Spinal cord (tissue), 10 donors: ENCODE measurements at places on chromosomes 4 and X. TPM values are rescaled to one million over a fixed set of nuclear protein-coding genes. Genes with fewer than 3 reads are reported as not detected.

The EGF gene
- total RNA-seq, result 1.8 TPM

The RXFP1 gene
- total RNA-seq, result 0.59 TPM

The MAGEE2 gene
- total RNA-seq, result 1.8 TPM

The G6PD gene
- 31.1 TPM for total RNA-seq

The GLRB gene
- 70.1 TPM for total RNA-seq

The PFKFB1 gene
- 0.20 TPM for total RNA-seq

DNA sequence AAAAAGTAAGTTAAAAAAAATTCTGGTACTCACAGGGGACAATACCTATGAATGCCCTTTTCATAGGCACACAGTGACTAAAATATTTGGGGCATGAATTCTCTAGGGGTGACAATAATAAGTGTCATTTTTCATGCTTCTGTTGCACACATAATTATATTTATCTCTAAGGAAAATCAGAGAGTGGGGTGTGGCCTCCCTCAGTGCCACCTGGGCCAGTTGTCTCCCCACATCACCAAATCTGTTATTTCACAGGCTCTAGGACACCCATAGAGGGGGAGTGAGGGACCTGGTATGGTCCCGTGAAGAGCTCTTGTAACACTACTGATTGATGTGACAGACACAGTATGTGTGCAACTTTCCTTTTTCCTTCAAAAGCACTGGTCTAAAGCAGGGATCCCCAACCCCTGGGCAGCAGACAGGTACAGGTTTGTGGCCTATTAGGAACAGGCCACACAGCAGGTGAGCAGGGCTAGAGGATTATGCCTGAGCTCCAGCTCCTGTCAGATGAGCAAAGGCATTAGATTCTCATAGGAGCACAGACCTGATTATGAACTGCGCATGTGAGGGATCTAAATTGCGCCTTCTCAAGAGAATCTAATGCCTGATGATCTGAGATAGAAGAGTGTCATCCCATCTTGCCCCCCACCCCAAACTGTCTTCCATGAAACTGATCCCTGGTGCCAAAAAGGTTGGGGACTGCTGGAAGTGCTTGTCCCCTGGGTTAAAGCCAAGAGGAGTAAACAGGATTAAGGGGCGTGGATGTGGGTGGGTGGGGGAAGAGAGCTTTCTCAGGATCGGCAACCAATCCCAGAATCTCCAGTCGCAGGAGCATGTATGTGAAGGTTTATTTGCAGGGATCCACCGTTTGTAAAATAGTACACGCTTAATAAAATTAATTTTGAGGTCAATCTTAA lies 856 bp downstream of the SLC9B1 start:
- DNase-seq, result no peak

- DNase-seq, result no peak
These were observed 84.8 kb upstream of the PLAC1 start for GRCh38 chrX:134743091-134743490.

- DNase-seq, result peak; percentile 82
These were observed 335.0 kb downstream of the BMPR1B start for GRCh38 chr4:95092766-95093165.

DNA sequence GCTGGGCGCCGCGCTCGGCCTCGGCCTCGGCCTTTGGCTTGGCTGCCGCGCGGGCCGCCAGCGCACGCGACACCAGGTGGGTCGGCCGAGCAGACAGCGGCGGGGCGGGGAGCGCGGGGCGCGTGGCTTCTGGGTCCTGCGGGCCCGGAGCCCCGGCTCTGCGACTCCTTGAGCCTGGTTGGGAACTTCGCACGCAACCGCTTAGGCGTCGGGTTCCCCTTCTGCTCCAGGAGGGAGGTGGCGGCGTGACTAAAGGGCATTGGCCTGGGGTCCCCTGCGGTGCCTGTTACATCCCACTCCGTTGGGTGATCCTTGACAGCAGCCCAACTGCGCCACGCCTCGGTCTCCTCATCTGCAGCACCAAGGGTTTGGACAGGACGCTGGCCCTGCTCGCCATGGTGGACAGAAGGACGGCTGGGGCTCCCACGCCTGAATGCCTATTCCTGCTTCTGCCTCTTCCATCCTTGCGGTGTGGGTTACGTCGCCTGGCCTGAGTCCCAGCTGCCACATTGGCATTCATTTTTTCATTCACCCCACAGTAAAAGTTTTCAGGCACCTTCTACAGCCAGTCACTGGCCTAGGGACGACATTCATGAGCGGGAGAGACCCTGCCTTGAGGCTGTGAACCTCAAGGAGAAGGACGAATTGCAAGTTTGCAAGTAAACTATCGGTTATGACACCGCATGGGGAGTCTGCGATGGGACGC lies 631 bp downstream of the EVC start:
- DNase-seq, result peak; percentile 40

- DNase-seq, result no peak
These were observed 411.6 kb upstream of the MAGEB18 start for GRCh38 chrX:25726539-25726938.

GRCh38 chr4:98993419-98994071 lies 2.0 kb upstream of the METAP1 start:
- DNase-seq, result no peak

DNA sequence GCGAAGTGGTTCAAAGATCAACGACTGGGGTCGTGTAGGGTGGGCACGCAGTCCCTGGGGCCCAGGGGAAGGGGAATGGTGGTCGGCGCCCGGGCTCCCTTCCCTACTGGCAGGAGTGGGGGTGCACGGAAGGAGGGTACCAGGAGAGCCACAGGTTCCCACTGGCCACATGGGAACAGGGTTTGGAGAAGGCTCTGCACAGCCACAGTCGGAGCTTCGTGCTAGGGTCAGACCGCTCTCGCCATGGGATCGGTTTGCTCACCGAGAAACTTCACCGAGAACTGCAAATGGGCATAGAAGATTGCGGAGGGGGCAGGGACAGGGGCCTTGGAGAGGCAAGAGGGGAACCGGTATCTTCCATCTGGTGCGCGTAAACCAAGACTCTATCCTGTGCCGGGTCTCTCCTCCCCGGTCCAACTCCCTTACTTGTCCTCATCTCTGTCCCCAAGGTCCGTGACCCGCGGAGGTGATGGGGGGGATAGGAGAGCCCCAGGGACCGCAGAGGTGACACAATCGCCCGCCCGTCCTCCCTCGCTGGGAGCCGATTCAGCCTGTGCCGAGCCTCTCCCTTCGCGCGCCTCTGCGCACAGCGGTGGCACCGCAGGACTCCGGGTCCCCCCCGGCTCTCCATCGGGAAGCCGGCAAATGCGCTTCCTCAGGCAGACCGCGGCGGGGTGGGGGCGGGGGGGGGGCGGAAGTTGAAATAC lies 1.0 kb downstream of the SCD5 start:
- no peak for DNase-seq

GRCh38 chrX:15874672-15875071 lies 20.1 kb upstream of the AP1S2 start:
- DNase-seq, result no peak

DNA sequence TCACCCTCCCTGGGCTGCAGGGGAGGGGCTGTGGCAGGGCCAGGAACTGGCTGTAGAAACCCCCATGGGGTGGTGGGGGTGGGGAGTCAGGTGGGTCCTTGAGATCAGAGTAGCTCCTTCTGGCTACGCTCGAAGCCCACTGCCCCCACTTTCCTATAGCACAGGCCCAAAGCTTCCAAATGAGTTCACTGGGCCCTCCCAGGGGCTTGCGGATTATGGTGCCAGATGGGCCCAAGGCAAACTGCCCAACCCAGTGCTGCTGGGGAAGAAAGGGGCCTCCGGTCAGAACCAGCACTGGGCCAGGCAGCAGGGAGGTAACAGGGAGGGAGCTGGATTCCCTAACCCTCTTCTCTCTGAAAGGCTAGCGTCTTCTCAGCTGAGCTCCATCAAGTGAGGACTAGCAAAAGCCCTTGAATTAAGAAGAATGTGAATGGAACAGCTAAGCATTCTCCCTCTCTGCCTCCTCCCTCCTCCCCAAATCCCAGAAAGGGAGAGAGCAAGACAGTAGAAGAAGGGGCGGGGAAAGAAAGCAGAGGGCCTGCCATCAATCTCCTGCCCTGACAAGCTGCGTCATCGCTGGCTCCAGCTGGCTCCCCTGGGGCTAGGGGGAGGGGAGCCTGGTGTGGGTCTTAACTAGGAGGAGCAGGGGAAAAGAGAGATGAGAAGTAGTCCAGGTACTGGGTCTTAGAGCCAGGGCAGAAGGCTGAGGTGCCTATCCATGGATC lies 34.7 kb downstream of the FRMPD3 start:
- peak; percentile 70 for DNase-seq

- no peak for DNase-seq
These were observed 13.6 kb downstream of the HTRA3 start for GRCh38 chr4:8283161-8283560.

GRCh38 chr4:154478547-154478946 lies 13.1 kb downstream of the DCHS2 start:
- DNase-seq, result no peak

GRCh38 chr4:1754336-1754735 lies 33.0 kb downstream of the TACC3 start:
- DNase-seq, result no peak

DNA sequence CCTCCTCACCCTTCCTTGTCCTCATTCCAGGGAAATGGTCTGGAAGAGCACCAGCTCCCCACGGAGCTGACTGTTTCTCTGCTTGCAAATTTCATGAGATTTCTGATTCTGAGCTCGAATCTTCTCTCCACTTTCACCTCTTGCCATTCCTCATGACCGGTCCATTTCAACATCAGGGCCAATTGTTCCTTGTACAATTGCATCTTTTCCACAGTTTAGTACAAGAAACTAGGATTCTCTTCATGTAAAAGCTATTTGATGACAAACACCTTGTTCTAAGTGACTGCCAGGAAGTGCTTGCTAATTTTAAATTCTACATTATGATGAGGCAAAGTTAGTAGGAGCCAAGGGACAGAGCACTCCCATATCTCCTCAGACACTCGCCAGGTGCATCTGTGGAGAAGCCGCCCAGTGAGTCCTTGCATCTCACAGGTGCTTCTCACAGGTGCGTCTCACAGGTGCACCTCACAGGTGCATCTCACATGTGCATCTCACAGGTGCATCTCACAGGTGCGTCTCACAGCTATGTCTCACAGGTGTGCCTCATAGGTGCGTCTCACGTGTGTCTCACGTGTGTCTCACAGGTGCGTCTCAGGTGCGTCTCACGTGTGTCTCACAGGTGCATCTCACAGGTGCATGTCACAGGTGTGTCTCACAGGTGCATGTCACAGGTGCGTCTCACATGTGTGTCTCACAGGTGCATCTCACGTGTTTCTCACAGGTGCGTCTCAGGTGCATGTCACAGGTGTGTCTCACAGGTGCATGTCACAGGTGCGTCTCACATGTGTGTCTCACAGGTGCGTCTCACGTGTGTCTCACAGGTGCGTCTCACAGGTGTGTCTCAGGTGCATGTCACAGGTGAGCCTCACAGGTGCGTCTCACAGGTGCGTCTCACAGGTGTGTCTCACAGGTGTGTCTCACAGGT lies 3.0 kb upstream of the PDE6B start:
- no peak for DNase-seq

- peak; percentile 54 for DNase-seq
These were observed 72.2 kb downstream of the BLTP1 start for GRCh38 chr4:122224348-122224747.

- no peak for DNase-seq
These were observed 3.4 kb upstream of the ARR3 start for GRCh38 chrX:70264784-70265183.
